Activated naive CD8-positive, alpha-beta T cell treated with anti-CD3 and anti-CD28 coated beads, Interleukin-2, amount 50 U/mL, for 16 hours (primary cell): ENCODE measurements at places on chromosomes 3 and 15.

GRCh38 chr3:25690768-25691533, 26.2 kb upstream of the TOP2B start:
- DNase-seq: no peak

- DNase-seq: no peak
Observed at GRCh38 chr3:110568246-110568645, 503.4 kb upstream of the NECTIN3 start.

- no peak for DNase-seq
Observed at GRCh38 chr15:50187525-50187924, 5.5 kb downstream of the SLC27A2 start.

- DNase-seq: no peak
Observed at GRCh38 chr3:64828276-64828675, 140.5 kb upstream of the ADAMTS9 start.

DNA sequence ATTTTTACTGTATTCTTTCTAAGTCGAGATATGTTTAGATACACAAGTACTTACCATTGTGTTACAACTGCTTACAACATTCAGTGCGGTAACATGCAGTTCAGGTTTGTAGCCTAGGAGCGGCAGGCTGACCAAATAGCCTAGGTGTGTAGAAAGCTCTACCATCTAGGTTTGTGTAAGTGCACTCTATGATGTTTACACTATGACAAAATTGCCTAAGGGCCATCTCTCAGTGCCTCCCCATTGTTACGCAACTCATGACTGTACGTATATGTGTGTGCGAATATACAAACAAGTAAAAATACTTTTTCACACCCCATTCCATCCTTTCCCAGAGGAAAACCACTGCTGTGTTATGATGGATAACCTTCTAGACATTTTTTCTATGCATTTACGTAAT, 44.3 kb downstream of the PXYLP1 start:
- DNase-seq: no peak

DNA sequence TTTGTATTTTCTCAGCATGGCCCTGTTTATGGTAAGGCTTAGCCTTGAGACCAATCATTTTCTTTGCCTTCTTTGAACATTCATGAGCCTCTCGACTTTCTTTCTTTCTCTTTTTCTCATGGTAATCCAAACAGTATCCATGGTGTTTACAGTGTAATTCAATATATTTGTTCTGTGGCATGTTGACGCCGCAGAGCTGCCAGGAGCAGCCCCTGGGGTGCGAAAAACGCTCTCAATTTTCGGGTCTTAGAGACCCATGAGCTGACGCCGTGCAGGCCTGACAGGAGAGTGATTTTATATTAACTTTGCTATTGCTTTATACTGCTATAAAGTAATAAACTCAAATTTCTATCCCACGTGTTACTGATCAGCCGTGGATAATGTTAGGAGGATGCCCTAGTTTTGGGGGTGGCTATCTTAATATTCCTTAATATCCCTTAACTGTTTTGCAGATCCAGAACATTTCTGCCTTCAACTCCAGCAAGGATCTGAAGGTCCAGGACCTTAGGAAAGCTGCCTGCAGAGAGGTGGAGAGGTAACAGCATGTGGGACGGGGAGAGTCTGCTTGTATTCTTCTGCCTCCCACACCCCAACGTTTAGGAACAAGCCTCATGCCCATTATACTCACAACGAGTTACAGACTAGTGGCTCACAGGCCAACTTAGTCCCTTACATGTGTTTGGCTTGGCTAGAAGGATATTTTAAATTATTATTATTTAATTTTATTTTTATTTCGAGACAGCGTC, 29.3 kb upstream of the MYO1E start:
- DNase-seq: no peak

DNA sequence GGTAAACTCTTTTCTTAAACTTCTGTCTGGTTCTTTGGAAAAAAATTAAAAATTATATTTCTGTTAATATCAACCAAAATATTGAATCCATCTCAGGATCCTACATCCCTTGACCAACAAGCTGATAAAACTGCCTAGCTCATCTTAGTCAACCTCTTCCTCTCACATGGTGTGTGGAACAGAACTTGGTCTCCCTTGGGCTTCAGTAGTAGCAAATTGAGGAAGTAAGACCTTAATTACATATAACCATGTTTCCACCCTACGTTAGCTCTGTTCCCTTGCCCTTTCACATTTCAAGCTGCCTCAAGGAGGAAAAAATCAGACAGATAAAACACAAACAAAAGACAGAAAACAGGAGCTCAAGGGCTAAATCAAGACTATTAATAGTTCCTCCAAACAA, 116.4 kb downstream of the GREM1 start:
- DNase-seq: no peak

GRCh38 chr3:175404027-175404426, 544.9 kb downstream of the NAALADL2 start:
- DNase-seq: no peak

DNA sequence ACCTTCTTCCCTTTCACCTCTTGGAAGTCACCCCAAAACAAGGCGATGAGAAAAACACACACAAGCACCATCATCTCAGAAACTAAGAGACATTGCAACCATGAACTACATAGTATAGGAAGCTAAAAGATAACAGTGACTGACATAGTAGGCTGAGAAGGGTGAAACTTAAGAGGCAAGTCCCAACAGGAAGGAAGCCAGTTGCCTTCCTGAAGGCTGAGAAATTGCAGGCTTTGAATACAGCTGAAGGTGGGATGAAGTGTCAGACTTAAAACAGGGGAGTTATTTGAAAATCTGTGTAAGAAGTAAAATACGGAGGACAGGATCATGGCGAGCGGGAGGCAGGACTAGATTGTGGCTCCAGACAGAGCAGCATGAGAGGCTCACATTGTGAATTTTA, 27.8 kb downstream of the SLC27A2 start:
- no peak for DNase-seq

DNA sequence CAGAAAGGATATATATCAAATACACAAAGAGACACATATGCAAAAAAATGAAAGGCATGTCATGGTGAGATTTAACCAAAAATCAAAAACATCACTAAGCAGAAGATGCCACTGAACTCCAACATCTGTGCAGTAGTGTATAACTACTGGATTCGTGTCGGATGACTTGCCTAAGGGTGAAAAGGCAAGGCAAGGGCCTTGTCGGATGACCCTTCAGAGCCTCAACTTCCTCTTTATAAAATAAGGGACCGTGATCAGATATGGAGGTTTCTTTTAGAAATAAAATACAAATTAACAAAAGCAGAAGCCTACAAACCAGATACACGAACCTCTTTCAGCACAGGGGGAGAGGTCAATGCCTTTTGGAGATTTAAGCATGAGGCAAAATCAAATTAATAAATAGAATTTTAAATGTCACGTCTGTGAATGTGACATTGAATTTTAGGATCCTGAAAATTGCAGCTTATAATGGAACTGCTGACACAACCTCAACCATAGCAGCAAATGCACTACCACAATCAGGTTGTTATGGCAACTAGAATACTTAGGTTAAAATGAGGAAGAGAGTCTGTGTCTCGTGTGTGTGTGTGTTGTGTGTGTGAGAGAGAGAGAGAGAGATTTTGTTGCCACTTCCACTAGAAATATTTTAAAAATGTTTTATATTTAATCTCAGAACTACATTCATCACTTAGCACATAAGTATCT, 8.3 kb upstream of the CHRM5 start:
- no peak for DNase-seq

DNA sequence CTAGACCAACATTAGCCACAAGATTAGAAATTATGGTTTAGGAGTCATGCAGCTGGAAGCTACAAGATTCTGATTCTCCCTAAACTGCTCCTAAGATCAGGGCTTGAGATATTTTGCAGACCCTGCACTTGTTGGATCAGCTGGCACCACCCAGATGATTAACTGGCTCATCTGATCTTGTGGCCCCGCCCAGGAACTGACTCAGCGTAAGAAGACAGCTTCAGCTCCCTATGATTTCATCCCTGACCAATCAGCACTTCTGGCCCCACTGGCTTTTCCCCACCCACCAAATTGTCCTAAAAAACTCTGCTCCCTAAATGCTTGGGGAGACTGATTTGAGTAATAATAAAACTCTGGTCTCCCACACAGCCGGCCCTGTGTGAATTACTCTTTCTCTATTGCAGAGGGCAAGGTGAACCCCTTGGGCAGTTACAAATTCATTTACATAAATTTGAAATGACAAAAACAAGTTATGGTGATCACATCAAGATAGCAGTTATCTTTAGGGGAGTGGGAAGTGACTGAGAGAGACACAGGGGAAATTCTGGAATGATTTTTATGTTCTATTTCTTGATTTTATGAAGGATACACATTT, 76.5 kb downstream of the CD200R1L start:
- DNase-seq: no peak
